ENCODE measurements at places on chromosomes 16 and 17.

DNA sequence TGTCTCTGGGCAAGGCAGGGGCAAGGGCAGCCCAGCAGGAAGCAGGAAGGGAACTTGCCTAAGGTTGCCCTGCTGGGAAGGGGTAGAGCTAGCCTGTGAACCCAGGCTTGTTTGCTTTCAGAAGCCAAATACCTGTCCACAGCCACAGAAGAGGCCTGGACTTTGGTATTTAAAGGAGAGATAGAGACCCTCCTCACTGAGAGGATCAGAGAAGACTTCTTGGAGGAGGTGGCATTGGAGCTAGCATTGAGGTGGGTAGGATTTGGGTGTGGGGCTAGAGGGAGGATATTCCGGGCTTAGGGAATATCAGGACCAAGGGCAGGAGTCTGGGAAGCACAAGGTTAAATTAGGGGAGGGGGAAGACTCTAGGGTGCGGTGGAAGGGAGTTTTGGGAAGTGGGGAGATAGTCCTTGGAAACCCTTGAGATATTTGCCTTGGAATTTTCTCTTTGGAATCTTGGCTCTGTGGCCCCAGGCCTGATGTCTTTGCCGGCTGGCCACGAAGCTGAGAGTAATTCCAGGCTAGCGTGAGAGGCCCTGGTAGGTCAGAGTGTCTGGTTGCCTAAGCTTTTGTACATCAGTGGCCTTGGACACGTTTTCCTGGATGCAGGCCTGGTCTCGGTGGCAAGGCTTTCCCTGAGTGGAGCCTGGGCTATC, 13.1 kb upstream of the ETV4 start:
- no peak for DNase-seq

DNA sequence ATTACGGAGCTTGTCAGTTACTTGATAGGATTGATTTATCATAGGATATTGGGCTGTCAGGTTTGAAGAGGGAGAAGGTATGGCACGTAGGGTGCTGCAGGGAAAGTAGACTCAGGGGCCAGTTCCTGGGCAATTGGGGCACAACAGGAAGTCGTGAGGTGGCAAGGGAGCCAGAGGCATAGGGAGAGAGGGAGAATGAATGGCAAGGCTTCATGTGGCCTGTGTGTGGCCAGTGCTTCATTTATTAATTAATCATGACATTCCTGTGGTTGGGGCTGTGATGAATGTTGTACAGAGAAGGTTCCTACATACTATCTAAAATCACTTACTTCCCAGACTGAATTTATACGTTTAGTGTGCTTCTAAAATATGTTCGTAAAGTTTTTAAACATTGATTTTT, 19.3 kb downstream of the MFSD11 start:
- DNase-seq = no peak

DNA sequence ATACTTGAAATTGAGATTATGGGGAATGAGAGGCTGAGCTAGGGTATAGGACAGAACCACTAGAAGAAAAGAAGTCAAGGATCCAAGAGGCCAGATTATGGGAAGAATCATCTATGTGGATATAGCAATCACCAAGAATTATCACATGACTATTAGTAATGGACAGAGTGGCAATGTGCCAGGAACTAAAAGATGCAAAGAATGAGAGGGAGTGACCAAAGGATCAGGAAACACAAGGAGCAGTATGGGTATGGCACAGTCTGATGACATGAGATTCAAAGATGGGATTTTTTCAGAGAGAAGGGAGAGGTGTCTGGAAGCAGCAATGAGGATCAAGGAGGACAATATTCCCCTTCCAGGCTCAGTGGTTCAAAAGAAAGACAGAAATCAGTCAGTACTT, 212.2 kb downstream of the AATF start:
- DNase-seq = no peak

- no peak for DNase-seq
These were observed 38.2 kb upstream of the ZFHX3 start for GRCh38 chr16:73086108-73086507.

DNA sequence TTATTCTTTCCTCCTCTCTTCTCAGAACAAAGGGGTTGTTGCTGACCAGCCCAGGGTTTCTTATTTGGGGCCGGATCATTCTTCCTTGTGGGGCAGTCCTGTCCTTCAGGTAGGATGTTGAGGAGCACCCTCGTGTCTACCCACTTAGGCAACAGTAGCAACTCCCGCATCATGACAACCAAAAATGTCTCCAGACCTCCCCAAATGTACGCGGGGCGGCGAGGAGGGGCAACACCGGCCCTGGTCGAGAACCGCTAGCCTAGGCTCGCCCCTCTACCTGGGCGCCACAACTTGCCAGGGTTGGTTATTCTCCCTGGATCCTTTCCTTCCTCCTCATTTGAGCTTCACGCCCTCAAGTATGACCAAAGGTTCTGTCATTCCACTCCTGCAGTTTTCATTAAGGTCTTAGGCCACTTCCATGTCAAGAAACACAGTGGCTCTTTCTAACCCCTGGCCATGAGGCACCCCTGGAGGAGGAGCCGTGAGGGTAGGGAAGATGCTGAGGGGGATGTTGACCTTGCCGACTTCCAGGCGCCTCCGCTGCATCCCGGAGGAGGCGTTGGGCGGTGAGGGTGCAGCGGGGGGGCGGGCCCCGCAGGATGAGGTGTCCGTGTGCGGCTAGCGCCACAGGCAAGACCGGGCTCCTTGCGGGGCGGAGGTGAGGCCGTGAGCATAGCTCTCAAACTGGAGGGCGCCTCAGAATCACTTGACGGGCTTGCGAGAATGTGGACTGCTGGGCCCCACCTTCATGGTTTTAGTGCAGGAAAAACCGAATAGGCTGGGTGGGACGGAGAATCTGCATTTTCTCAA, 712 bp upstream of the SPECC1 start:
- DNase-seq = no peak

GRCh38 chr17:969811-970355, 9.7 kb downstream of the NXN start:
- DNase-seq = no peak

- DNase-seq = no peak
These were observed 311.3 kb upstream of the SOX9 start for GRCh38 chr17:71809537-71809936.

DNA sequence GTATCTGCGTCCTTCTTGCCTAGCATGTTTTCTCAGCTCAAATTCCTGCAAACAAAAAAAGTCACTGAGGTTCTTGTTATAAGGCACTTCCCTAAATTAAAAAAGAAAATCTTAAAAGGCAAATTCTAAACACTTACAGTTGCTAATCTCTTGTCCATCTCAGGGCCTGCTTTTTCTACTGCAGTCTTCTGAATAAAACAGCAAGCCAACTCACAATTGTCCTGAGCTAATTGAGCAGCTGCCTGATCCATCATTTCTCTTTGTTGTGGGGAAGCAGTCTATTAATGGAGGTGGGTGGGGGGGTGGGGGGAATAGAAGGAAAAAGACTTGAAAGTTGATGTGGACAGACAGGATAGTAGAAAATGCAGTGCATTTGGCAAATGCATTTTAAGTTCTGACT, 27.0 kb downstream of the SETD6 start:
- DNase-seq = no peak

- DNase-seq = no peak
These were observed 13.9 kb upstream of the TNRC6C start for GRCh38 chr17:77944390-77945222.

DNA sequence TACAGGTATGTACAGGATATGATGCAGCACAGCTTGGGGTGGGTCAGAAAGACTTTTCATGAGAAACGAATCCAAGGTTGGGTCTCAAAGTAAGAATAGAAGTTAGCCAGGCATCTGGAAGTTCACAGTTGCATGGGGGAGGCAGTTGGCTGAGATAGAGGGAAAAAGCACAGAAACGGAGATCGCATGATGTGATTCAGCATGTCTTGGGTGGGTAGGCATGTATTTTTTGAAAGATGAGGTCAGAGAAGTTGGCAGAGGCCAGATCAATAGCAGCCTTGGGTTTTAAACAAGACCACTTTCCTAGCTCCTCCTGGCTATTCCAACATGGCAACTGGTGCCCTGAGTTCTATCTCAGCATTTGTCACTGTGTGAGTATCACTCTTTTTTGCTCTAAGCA, 67.2 kb downstream of the PCTP start:
- DNase-seq = no peak

GRCh38 chr16:57061084-57061905, 31.1 kb upstream of the CPNE2 start:
- peak; percentile 71 for DNase-seq

- no peak for DNase-seq
These were observed 1.5 kb downstream of the ZFPM1 start for GRCh38 chr16:88454523-88454947.

DNA sequence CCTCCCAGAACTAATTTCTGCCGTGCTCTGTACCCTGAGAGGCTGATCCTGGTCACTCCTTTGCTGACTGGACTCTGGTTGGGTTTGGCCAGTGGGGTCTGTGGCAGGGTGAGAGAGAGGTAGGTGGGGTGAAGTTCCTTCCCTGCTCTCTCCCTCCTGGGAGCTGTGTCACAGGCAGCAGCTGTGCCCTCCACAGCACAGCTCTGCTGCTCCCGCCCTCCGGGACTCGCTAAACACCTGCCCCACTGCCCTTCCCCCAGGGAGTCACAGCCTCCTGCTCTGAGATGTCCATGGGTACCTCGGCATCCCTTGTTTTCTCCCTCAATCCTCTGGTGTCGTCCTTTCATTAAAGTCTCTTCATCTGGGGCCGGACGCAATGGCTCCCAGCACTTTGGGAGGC, 66.4 kb downstream of the SRCIN1 start:
- DNase-seq = no peak

- no peak for DNase-seq
These were observed 4.0 kb downstream of the GPRC5C start for GRCh38 chr17:74435775-74436359.

DNA sequence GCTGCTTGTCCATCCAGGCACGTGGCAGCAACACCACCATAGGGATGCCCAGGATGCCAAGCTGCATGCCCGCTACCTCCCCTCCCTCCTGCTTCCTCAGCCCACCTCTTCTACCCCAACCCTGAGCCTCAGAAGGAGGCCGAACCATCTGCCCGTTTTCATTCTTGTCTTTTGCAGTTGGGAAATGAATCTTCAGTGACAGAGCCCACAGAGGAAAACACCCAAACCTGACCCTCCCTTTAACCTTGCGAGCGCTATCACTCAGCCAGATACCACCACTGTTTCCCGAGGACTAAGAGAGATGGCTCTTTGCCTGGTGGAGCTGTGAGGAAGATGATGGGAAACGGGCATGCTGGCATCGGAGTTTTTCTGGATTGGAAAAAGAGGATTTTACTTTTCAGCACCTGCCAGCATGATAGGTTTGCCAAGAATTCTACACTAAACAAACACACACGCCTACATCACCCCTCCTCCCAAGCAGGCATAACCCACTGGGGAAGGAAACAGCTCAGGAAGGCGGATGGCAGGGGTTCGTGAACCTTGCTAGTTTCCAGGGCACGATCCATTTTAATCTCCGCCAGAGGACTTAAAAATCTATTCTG, 457.4 kb downstream of the SLC39A11 start:
- no peak for DNase-seq

- no peak for DNase-seq
These were observed 872 bp downstream of the ELMO3 start for GRCh38 chr16:67199808-67200198.

GRCh38 chr17:50129353-50129727, 620 bp downstream of the SAMD14 start:
- no peak for DNase-seq

GRCh38 chr17:5000237-5000639, 2.5 kb downstream of the KIF1C start:
- DNase-seq = no peak

GRCh38 chr16:59688006-59688405, 953.9 kb upstream of the GOT2 start:
- DNase-seq = no peak

GRCh38 chr16:21685034-21685455, 21.3 kb downstream of the OTOA start:
- DNase-seq = no peak

DNA sequence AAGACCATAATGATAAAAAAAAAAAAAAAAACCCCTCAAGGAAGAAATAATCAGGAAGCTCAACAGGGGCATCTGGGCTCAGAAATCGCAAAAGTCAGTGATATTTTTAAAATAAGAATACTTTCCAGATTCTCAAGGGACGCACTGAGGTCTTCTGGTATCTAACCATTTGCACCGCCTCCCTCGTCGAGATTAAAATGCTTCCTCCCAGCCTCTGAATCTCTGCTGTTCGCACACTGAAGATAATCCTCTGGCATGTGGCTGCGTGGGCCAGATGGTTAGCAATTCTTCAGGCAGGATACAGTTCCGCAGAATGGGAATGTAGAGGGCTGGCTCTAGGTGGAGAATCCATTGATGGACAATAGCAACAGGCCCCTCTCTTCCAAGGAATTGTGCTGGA, 211.7 kb upstream of the CDH5 start:
- no peak for DNase-seq

- DNase-seq = no peak
These were observed 4.4 kb downstream of the CRLF3 start for GRCh38 chr17:30819971-30820705.

DNA sequence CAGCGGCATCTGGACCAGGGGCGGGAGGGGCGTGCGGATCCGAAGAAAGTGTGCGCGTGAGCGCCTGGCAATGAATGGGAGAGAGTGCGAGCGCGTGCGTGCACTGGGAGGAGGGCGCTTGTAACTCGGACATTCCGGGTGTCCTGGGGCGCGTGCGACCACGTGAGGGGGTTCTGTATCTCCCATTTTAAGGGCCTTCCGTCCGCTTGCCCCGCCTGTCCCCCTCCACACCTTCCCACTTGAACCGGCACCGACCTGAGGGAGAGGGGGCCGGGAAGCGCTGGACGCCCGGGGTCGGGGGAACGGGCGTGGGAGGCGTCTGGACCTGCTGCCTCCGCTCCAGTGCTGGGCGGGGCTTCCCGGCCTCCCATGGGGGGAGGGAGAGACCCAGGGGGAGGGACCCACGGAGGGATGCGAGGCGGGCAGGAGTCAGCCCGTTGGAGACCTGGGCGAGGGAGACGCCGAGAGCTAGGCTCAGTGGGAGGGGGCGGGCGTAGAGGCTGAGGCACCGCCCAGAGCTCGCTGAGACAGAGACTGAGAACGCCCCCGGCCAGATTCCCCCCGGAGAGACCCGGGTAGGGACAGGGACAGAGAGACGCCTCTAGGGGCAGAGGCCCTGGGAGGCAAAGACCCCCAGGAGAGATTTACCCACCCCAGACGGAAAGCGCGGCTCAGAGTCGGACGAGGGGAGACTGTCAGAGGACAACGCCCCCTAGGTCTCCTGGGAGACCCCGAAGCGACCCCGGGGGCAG, at the start of gene KREMEN2:
Gene KREMEN2, plus strand, starts transcription at position 553 of the 752 bp plus-strand sequence. CDS start 246 bp downstream, outside the sequence.
- DNase-seq = peak; percentile 31

DNA sequence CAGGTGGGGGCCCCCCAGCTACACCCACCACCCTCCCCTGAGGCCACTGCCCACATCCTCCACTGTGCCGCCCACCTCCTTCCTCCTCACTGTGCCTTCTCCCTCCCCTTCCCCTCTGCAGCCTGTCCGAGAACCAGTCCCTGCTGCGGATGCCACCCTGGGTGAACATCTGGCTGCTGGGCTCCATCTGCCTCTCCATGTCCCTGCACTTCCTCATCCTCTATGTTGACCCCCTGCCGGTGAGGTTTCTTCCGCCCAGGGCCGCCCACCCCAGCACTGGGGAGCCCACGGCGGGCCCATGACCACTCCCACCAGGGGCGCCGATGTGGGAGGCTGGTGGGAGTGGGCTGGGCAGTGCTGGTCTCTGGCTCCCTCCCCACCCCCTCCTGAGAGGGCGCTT, 22.1 kb downstream of the RABEP2 start:
- no peak for DNase-seq

- no peak for DNase-seq
These were observed 64.1 kb downstream of the MARF1 start for GRCh38 chr16:15578824-15579223.

GRCh38 chr16:35794896-35795295, 2335.5 kb downstream of the TP53TG3F start:
- no peak for DNase-seq

GRCh38 chr17:76597156-76598003, 11.7 kb upstream of the ST6GALNAC2 start:
- DNase-seq = no peak

Data from T1000 (cell line).